Ammon's horn (tissue), 1 donor: ENCODE measurements at places on chromosomes 2 and 18.

GRCh38 chr2:65275141-65275915, 47.7 kb downstream of the ACTR2 start:
- no peak for DNase-seq

DNA sequence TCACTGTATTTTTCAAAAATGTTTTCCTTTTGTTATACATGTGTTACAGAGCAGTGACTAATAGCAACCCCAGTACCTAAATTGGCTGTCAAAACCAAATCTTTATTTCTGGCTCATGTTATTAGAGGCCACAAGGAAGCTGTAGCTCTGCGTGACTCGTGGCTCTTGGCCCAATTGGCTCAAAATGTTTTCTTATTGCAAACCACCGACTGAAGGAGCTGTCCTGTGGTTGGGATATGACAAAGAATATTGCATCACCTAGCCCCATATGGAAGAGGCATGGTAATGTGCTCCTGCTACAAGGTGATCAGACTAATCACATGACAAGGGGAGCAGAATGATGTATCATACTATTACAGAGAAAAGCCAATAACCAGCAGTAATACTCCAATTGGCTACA, 1058.5 kb downstream of the CBLN2 start:
- DNase-seq, result no peak

DNA sequence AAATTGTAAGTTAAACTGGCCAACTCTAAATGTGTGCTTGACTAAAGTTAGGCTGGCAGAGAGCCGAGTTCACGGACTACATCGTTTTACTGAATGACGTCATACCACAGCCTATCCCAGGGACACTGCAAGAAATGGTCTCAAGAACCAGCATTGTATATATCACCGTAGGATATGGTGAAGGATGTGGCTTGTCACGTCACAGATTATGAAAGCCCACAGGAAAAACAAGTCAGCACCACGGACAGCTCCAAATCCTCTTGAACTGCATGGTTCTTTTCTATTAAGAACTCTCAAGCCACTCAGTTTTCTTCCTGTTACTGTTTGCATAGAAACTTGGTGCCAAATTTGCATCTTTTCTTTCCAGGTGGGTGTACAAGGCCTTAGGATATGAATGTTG, 85.1 kb upstream of the ACAA2 start:
- DNase-seq, result no peak

DNA sequence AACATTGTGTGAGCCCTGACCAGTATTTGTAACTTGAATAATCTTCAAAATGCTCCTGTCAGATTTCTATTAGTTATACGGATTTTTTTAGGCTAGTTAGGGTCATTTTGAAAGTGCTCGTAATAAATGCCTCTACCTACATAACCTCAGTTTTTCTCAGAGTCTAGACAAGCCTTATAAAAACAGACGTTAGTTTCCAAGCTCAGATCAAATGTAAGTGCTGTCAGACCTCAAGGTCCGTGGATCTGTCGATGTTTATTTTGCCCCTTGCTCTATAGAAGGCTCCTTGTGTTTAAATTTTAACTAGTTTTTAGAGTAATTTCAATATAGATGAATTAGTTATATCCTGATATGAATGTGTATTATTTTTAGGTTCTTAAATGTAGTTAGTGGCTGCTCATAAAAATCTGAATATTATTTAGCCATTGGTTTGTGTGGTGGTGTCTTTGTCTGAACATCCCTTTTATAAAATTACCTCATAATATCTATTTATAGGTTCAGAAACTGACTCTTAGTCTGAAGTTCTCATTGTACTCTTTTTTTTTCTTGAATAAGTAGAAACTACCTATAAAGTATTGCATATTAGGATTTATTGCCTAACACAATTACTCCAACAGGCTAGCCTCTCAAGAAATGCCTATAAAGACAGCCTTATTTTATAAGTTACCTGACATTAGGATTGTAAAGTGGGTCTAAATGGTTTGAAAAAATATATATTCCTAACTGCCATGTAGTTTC, 71.1 kb downstream of the MTA3 start:
- DNase-seq, result no peak

GRCh38 chr18:61651145-61651879, 241.5 kb downstream of the RNF152 start:
- no peak for DNase-seq

GRCh38 chr18:63433334-63433866, 11.1 kb upstream of the VPS4B start:
- DNase-seq, result no peak

DNA sequence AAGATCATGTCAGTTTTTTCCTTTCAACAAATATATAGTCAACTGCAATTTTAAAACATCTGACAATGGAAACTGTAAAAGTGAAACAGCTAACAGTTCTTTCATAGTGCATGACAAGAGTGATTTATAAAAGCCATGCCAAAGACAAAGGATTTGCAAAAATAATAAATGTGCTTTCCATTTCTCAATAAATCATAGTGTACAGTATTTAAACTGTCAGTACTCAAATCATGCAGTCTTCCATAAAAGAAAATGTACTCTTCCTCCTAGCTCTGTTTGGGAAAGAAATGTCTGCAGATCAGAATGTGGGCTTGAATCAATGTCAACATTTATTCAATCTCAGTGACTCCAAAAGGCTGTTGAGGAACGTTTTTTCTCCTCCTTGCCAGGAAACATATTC, 131.7 kb upstream of the PDE1A start:
- DNase-seq, result no peak

GRCh38 chr18:45316127-45316526, 299.1 kb upstream of the SLC14A2 start:
- DNase-seq, result no peak
